ENCODE measurements at places on chromosomes 11 and 22.

DNA sequence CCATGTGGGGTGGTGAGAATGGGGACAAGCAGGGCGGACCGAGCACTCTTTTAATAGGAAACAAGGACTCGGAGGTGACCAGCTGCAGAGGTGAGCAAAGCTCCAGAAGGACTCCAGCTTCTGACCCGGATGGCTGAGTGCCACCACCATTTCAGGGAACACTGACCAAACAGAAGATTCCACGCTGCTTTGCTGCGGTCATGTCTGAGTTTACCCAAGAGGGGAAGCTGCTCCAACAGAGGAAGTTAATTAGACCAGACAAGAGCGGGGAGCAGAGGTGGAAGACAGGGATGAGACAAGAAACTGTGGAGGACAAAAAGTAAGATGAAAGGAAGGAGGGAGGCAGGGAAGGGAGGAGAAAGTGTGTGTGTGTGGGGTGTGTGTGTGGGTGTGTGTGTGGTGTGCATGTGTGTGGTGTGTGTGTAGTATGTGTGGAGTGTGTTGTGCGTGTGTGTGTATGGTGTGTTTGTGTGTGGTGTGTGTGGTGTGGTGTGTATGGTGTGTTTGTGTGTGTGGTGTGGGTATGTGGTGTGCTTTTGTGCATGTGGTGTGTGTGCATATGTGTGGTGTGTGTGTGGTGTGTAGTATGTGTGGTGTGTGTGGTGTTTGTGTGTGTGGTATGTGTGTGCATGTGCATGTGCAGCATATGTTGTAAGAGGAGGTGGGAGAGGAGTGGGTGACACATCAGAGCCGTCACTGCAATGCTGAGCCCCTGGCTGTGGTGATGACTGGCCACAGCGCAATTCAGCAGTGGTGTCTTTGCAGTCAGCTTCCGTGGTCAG, 82.2 kb upstream of the AKIP1 start:
- no peak for DNase-seq

- no peak for DNase-seq
These were observed 1.0 kb upstream of the ROBO4 start for GRCh38 chr11:124898711-124899110.

GRCh38 chr11:67060111-67060522, 3.5 kb downstream of the RHOD start:
- no peak for DNase-seq

GRCh38 chr11:33773404-33773986, 825 bp downstream of the FBXO3 start:
- DNase-seq = peak; percentile 15

- no peak for DNase-seq
These were observed 36.3 kb downstream of the ASRGL1 start for GRCh38 chr11:62373464-62374119.

GRCh38 chr22:42868751-42869251, 11.7 kb upstream of the ARFGAP3 start:
- DNase-seq = no peak

DNA sequence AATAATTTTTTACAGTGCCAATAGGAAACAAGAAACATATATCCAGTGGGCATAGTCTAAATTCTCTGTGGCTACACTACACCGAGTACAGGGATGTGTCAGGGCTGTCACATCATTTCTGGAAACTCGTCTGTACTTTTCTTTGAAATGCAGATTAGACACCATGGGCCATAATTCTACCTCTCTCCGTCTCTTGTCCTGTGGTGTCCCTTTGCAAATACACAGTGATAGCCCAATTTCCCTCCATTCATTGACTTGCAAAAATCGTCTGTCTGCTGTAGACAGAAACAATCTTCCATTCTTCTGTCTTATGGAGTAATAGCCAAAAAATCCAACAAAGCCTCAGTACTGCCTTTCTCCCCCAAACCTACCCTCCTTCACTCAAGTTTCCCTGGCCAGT, 487.1 kb upstream of the ANO3 start:
- DNase-seq = no peak

- DNase-seq = no peak
These were observed 33.1 kb downstream of the TNRC6B start for GRCh38 chr22:40210818-40211217.

DNA sequence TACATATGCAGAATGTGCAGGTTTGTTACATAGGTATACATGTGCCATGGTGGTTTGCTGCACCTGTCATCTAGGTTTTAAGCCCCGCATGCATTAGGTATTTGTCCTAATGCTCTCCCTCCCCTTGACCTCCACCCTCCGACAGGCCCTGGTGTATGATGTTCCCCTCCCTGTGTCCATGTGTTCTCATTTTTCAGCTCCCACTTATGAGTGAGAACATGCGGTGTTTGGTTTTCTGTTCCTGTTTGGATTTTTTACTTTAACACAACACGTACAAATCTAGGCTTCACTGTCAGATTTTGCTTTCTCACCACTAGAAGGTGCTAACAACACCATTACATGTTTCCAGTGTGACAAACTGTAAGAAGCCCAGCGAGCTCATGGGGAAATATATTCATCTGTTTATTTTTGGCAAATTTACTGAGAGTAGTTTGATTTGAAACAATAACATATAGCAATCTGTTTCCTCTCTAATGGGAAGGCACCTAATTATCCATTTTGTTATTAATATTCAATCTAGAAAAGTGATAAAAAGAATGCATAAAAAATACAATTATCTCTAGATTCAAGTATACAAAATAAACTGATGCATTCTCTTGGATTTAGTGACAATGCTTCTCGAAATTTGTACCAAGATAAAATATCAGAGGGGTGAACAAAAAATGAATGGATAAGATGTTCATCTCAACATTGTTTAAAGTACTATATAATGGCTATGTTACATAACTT, 23.2 kb upstream of the BIRC3 start:
- DNase-seq = no peak

- no peak for DNase-seq
These were observed 7.5 kb upstream of the PPARA start for GRCh38 chr22:46142548-46143490.

- DNase-seq = no peak
These were observed 594.1 kb downstream of the TBC1D22A start for GRCh38 chr22:47356511-47357011.

- DNase-seq = no peak
These were observed 777 bp downstream of the LTO1 start for GRCh38 chr11:69674267-69674885.

DNA sequence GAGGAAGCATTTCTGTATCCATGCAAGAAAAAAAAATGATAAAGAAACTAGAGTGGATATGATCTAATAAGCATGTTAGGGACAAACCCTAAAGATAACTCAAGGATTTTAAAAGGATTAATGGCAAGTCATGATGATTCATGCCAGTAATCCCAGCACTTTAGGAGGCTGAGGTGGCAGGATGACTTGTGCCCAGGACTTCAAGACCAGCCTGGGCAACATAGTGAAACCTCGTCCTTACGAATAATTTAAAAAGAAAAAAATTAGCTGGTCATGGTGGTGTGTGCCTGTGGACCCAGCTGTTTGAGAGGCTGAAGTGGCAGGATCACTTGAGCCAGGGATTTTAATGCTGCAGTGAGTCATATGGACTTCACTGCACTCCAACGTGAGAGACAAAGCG, 145.5 kb upstream of the BLID start:
- DNase-seq = no peak

- no peak for DNase-seq
These were observed 55.9 kb upstream of the NUP160 start for GRCh38 chr11:47904048-47904447.

DNA sequence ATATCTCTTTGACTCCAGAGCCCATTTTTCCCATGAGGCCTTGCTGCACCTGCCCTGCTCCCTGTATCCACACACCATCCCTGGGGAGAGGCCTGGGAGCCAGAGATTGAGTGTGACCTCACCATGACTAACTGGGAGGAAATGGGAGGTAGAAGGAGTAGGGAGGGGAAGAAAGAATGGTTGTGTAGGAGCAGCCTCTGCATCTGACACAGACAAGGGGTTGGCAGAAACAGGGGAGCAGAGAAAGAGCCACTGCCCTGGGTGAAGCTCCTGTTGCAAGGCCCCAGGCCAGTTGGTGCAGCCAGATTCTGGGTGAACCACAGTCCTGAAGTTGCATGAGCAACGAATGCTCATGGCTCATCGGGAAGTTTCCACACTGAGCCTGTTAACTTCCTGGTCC, 32.4 kb downstream of the POU2F3 start:
- no peak for DNase-seq

DNA sequence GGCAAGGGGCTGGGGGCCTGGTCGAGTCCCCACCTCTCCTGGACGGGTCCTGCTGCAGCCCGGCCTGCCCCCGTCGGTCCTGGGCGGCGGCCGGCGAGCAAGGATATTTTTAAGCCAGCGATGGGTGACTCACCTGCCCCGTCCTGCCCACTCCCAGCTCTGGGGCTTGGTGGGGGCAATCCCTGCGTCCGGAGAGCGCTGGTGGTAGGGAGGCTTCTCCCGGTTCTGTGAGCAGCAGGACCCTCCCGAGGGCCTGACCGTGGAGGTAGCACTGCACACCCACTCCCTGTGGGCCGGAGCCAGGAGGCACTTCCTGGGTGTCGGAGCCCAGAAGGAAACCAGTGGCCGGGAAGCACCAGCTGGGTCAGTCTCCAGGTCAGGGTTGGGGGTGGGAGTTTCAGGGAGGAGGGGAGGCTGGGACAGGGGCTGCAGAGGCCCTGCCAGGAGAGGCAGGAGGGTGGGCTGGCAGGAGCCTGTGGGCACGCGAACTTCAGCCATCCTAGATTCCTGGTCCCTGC, 467 bp downstream of the EPS8L2 start:
- DNase-seq = no peak

GRCh38 chr11:34454308-34455032, 15.7 kb downstream of the CAT start:
- no peak for DNase-seq

GRCh38 chr11:7413961-7414915, 71.1 kb upstream of the OLFML1 start:
- DNase-seq = no peak

- DNase-seq = no peak
These were observed 135.8 kb downstream of the TRIM44 start for GRCh38 chr11:35798423-35798822.

- DNase-seq = no peak
These were observed 27.3 kb upstream of the MUC5AC start for GRCh38 chr11:1130276-1131032.

- DNase-seq = no peak
These were observed 1.7 kb upstream of the LRRC4C start for GRCh38 chr11:41461057-41461681.

GRCh38 chr22:29003975-29004646, 57.5 kb downstream of the C22orf31 start:
- no peak for DNase-seq

DNA sequence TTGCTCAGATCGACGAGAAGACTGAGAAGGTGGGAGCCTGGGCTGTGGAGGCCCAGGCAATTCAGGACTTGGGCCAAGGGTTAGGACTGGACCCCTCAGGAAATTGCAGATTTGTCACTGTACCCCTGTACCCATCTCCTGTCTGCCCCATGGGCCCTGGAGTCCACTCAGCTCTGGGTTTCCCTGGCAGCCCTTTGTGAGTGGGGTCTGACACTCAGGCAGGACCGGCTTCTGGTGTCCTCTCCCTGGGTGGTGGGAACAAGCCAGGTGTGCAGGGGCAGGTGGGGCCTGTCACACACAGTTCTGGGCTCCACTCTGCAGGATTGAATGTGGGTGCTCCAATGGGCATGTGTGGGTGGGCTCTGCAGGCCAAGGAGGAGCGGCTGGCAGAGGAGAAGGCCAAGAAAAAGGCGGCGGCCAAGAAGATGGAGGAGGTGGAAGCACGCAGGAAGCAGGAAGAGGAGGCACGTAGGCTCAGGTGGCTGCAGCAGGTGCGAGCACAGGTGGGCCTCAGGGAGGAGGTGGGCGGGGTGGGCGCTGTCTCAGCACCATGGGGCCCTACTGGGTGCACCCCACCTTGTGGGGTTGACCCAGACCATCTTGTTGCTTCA, 21.6 kb downstream of the INCENP start:
- DNase-seq = no peak

GRCh38 chr11:109197656-109198055, 224.3 kb upstream of the C11orf87 start:
- no peak for DNase-seq

GRCh38 chr11:11163236-11163635, 189.8 kb downstream of the CSNK2A3 start:
- DNase-seq = no peak

GRCh38 chr11:118153516-118153915, 893 bp upstream of the SCN4B start:
- DNase-seq = no peak

DNA sequence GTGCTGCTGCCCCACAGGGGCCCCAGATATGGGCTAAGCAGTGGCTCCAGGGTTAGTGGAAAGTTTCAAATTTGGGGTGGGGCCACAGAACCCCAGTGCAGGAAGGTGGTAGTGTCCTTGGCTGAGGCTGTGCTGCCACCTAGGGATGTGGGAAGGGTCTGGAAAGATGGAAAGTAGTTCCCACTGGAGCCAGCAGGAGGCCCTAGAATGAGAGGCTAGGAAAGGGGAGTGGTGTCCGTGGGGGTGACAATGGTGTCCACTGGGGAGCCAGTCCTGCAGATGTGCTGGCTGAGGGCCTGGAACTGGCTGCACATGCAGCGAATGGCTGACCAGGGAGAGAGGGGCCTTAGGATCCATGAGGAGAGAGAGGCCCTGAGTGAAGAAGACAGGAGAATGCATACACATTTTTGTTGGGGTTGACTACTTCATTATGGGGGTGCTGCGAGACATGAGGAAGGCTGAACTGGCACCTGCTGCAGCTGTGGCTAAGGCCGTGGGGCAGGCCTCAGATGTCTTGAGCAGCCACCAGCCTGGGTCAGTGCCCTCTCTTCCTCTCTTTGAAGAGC, 21.1 kb downstream of the RFPL3 start:
- no peak for DNase-seq

DNA sequence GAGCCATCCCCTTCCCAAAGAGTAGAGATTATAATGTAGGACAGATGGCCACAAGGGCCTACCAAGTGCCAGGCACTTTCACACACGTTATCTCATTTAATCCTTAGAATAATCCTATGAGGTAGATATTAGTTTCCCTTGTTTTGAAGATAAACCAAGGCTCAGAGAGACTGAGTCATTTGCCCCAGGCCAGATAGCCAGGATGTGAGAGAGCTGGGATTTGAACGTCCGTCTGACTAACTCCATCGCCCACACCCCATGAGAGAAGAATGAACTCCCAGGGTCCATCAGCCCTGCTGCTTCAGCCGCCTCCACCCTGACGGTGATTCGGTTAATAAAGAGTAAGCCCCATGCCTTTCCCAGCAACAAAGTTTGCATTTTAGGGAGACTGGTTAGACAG, 10.7 kb downstream of the PRG3 start:
- no peak for DNase-seq

Data from T follicular helper cell (primary cell).